ENCODE measurements at places on chromosomes 2 and 18.
A peak's percentile ranks its signal among the peaks of the same experiment; 100 is the strongest.

GRCh38 chr2:11330457-11331142 lies 13.8 kb downstream of the ROCK2 start:
- DNase-seq: no peak

GRCh38 chr2:86087936-86088850 lies 17.5 kb downstream of the POLR1A start:
- no peak for DNase-seq

DNA sequence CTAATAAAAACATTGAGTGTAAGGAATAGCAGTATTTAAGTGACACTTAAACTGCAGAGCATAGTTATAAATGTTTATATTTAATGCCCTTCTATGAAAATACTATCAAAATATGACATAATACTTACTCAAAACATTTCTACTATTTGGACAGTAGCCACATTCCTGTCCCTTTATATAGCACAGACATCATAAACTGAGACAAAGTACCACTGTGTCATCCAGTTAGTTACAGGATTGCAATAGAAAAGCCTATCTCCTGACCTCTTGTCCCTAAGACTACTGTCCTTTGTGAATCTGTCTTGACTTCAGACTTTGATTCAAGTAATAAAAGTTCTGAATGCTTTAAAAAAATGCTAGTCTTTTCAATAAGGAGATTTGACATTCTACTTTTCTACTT lies 1528.5 kb upstream of the NXPH2 start:
- peak; percentile 64 for DNase-seq

DNA sequence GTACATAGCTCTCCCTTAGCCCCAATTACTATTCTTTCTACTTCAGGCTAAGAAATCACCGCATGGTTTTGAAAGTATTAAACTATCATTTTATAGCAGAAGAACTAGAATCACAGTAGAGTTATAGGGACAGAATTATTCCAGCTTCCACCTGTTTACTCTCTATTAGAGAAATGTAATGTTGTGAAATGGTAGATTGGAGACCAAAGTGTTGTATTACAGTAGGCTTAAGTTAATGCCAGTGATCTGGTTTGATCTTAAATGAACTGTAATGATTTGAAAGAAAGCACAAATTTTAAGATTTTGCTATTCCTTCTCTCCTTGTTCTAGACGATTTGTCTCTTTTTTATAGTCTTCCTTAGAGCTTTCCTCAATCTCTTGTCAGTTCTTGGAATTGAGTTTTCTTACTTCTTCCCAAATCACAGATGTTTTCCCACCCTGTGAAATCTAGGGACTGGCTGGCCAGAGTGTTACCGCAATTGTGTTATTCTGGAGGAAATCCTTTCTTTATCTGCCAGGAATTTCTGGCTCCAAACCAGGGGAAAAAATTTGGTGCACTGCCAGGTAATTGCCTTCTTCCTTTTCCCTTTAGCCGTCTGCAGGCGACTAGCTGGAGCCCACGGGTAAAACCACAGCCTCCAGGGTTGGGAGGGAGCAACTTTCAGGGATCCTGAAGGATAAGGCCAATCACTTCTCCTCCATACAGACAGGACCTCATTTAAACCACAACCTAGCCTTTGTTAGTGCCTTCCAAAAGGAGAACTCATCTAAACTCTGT lies 51.7 kb downstream of the NOP58 start:
- DNase-seq: peak; percentile 58

DNA sequence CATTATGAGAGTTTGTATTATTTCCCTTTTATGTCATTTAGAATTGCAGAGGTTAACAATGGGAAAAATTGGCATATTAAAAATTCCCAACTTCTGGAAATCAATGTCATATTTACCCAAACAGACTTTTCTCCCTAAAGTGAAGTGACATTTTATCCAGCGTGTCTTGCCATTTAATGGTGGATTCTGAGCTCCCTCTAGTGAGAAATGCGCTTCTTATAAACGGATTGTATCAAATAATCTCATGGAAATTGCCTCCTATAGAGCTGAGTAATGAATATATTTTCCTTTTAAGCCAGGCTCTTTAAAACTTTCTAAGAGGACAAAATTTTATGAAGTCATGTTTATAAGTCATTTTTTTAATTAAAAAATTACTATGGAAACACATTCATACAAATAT lies 5.7 kb upstream of the GCFC2 start:
- DNase-seq: no peak

- no peak for DNase-seq
Observed at GRCh38 chr18:69397096-69397495, 3.6 kb upstream of the DOK6 start.

DNA sequence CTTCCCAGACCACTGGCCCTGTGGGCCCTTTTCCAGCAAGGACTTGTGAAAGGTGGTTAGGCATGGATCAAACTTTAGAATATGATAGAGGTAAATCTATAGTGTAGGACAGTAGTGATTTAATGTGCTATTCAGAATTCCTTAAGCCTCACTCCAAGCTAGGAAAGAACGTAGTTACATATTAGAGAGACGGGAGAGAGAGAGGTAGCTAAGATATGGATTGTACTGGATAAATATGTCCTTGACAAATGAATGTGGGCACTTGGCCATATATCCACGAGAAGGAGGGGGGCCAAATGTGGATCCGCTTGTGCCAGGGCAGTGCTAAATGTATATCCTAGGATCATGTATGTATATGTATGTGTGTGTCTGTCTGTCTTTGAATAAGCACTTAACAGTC lies 6.5 kb downstream of the KCNJ3 start:
- DNase-seq: no peak

GRCh38 chr18:8519102-8519501 lies 90.1 kb upstream of the RAB12 start:
- DNase-seq: no peak

GRCh38 chr2:64092502-64092901 lies 51.7 kb downstream of the PELI1 start:
- no peak for DNase-seq

DNA sequence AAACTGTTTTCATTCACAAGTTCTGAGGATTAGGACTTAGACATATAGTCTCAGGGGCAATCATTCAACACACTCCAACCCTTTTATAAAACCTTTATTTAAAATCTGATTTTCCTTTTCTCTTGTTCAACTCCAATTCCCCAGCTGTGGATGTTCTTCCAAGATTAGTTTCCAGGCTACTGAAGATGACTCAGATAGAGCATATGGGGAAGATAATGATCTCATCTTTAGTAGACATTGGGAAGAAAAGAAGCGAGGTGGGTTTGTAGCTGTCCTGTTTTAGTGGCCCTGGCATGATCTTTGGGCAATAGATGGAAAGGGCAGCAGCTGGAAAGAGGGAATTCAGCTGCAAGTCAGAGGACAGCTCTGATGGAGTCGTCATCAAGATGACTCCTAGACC lies 247.7 kb upstream of the CCDC68 start:
- DNase-seq: no peak

DNA sequence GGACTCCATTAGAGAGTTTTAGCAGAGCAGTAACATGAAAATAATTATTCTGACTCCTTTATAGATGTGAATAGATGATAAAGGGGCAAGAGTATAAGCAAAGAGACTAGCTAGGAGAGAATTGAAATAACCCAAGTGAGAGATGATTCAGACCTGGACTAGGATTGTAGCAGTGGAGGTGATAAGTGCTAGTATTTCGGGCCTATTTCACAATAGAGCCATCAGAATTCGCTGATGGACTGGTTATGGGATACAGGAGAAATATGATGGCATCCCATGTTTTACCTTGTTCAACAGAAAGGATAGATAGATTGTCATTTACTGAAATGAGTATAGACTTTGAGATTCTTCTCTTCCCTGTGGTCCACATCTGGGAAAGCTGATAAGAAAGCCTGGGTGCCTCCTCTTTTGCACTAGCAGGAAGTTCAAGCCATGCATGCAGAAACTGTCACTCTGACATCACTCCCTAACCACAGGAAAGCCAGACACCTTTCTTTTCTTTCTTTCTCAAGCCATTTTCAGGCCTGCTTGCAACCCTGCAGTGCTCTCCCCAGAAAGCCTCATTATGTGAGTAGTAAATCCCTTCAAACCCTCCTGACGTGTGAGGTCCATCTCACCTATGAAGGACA lies 25.3 kb downstream of the DYNAP start:
- DNase-seq: no peak

DNA sequence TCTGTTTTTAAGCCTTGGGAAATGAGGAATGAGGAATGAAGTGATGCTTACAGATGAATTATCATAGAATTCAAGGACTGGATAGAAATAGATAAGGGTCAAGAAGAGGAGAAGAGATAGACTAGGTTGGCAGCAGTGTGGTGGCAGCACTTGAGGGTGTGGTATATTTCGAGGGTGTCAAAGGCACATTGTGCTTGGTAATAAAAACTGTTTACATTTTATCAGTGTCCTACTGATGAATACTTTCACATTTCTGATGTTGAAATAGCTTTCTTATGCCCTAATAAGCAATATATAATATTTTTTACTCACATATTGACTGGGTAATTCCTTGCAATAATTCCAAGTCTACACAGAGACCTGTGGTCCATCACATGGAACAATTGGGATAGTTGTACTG lies 3.4 kb downstream of the TFPI start:
- peak; percentile 26 for DNase-seq

- DNase-seq: no peak
Observed at GRCh38 chr2:130818809-130819208, 17.9 kb upstream of the ARHGEF4 start.

DNA sequence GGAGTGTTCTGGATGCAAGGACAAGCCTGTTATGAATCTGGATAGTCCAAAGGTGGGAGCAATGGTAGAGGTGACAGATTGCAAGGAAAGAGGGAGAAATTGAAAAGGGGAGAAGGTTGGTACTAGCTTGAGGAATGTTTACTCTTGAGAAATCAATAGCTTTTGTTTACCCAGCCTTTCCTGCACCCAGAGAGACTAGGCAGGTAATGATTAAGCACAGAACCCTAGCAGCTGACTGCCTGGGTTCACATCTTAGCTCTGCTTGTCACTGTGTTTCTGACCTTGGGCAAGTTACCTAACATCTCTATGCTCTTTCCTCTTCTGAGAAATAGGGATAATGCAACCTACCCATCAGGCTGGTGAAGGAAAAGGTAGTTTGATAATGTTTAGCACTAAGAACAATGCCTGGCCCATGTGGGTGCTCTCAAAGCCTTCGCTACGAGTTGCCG lies 178.6 kb downstream of the MGAT5 start:
- peak; percentile 65 for DNase-seq

- DNase-seq: no peak
Observed at GRCh38 chr2:217418090-217418489, 558.2 kb upstream of the TNP1 start.

- DNase-seq: no peak
Observed at GRCh38 chr18:36304723-36305122, 7.2 kb downstream of the FHOD3 start.

DNA sequence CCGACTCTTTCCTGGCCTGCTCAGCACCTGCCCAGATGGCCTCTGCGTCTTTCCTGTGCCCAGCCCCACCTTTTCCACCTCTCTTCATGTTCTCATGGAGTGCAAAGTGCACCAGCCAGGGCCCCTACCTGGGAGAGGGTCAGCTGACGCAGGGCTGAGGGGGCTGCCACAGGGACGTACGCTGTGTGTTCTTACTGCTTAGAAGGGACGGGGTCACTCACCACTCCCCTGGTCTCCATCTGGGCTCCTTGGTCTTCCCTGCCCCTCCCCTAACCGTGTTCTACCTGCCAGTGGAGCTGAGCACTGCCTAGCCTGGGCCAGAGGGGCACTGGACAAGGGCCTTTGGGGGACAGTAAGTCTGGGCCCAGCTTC lies 8.6 kb downstream of the ERFE start:
- DNase-seq: no peak

DNA sequence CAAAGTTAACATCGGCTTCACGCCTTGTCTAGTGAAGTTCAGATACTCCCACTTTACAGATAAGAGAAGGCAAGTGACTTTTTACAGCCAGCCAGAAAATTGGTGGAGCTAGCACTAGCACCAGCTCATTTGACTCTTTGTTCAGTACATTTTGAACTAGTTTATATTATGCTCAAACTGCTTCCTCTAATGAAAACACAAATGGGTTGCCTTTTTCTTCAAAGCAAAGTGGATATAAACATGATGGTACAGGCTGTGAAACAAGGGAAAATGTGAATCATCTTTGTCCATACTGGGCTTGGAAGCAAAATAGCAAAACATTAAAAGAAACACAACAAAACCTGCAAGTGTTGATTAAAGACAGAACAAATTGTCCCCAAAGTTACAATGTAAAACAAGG lies 99.6 kb upstream of the LHCGR start:
- no peak for DNase-seq

DNA sequence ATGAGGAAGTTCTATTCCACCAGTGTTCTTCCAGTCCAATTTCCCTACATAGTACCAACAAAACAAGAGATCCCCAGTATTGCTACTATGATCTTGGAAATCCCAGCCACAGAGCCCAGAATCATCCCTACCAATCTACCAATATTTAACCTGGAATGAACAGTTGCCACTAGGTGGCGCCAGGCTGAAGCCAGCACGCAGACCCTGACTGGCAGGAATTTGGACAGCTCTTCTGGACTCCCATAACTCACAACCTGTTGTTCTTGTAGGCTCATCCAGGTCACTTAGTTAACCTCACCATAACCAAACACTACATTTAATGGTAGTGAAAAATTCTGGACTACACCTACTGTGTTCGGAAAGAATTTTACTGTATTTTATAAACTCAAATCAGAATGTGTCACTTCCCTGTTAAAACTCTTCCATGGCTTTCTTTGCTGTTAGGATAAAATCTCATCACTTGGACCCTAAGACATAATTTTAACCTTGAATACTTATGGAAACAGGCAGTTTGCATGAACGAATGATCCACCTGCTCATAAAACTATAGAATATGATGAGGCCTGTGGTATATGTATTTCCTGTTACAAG lies 59.8 kb upstream of the SLC38A11 start:
- peak; percentile 56 for DNase-seq

DNA sequence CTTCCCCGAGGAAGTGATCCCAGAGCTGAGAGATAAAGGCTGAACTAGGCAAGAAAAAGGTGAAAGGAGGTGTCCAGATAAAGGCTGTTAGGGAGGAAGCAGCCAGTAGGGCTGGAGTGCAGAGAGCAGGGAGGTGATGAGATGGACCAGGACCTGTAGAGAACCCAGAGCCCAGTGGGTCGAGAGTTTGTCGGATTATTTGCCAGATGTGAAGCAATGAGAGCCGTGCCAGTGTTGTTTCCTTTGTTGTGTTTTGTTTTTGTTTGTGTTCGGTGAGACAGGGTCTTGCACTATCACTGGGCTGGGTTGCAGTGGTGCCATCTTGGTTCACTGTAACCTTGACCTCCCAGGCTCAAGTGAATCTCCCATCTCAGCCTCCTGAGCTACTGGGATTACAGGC lies 111.3 kb downstream of the ACTR3 start:
- DNase-seq: no peak

GRCh38 chr2:24903161-24904103 lies 16.6 kb downstream of the ADCY3 start:
- no peak for DNase-seq

DNA sequence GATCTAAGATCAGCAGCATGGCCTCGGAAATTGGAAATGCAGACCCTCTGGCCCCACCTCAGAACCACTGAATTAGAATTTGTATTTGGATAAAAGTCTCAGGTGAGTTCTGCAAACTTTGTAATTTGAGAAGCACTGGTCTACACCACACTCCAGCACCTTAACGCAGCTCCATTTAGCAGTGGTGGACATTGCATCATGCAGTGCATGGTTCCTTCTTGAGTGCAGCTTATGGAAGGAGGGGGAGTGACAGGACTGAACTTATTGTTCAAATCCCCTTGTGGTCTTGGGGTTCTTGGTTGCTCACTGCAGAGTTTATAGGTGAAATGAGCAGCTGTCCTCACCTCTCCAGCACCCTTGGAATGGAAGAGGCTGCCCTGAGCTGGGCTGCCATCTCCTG lies 17.4 kb upstream of the STEAP3 start:
- no peak for DNase-seq
